Foreskin keratinocyte (primary cell): ENCODE measurements at places on chromosomes 11 and 22. TPM values are rescaled to one million over a fixed set of nuclear protein-coding genes. Genes with fewer than 3 reads are reported as not detected.

GRCh38 chr11:78224906-78225420 is 36.2 kb downstream of the USP35 start:
- DNase-seq, result no peak

DNA sequence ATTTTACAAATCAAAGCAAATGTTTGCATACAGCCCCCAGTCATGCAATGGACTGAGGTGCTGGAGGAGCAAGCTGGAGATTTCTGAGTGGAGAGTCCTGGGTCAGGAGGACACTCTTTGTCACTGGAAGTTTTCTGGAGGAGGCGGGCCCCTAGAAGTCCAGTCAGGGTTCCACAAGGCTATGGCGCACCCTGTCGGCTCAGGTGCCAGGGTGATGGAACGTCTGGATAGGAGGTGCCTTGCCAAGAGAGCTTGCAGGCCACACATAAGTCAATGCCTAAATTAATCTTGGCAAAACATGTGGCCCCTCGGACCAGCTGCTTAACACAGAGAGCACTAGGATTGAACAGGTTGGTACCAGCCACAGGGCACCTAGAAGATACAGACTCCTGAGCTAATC is 174.7 kb upstream of the CADM1 start:
- DNase-seq, result no peak

GRCh38 chr22:46052801-46053562 is 76.0 kb upstream of the WNT7B start:
- DNase-seq, result no peak

GRCh38 chr11:20102397-20102796 is 57.9 kb downstream of the DBX1 start:
- DNase-seq, result no peak

- no peak for DNase-seq
Observed at GRCh38 chr11:111185266-111185665, 60.3 kb upstream of the POU2AF2 start.

DNA sequence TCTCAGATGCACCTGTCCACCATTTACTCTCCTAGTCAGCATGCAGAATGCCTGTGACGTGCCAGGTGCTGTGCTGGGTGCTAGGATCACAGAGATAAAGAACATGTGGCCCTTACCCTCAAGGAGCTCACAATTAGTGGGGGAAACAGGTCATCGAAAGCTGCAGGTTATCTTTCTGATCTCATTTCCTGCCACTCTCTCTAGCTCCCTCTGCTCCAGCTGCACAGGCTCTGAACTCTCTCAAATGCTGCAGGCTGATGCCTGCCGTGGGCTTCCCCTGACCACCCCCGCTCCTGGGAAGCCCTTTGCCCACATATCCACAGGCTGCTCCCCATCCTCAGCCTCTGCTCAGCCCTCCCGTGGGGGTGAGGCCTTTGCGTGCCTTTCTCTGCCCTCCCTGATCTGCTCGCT is 29.6 kb downstream of the SHANK3 start:
- no peak for DNase-seq

The ABCG4 gene
- 0.46 and 0.51 TPM in 2 replicates for total RNA-seq

The PHLDA2 gene
- total RNA-seq, result 36.9 and 52.6 TPM in 2 replicates
